T-helper 17 cell (primary cell): ENCODE measurements at places on chromosomes 7 and 10.

DNA sequence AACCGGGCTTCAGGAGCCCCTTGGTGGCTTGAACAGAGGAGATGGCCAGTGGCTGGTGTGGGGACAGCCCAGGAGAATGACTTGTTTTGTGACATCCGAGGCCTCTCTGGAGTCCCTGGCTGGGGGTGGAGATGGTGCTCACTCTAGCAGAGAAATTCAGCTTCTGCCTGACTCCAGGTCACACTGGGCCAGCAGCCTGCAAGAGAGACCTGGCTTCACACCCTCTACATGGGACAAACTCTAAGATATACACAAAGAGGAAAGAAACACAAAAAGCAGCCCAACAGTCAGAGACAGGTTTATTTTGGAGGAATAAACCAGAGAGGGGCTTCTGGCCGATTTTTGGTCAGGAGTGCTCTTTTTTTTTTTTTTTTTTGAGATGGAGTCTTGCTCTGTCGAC is 132.8 kb downstream of the ELFN1 start:
- no peaks in the 10 kb centered on the region for H3K36me3 ChIP-seq
- peaks cover 4% of the 10 kb centered on the region for H3K27me3 ChIP-seq
- H3K4me1 ChIP-seq: no peaks in the 10 kb centered on the region
- no peak overlapping the region for H3K4me3 ChIP-seq
- no peak for DNase-seq
- H3K27ac ChIP-seq: peak overlapping the region; percentile 1

GRCh38 chr7:55020466-55020871 is 1.7 kb downstream of the EGFR start:
- no peak overlapping the region for H3K27ac ChIP-seq
- H3K27me3 ChIP-seq: peaks cover 75% of the 10 kb centered on the region
- no peak for DNase-seq
- no peaks in the 10 kb centered on the region for H3K4me1 ChIP-seq

DNA sequence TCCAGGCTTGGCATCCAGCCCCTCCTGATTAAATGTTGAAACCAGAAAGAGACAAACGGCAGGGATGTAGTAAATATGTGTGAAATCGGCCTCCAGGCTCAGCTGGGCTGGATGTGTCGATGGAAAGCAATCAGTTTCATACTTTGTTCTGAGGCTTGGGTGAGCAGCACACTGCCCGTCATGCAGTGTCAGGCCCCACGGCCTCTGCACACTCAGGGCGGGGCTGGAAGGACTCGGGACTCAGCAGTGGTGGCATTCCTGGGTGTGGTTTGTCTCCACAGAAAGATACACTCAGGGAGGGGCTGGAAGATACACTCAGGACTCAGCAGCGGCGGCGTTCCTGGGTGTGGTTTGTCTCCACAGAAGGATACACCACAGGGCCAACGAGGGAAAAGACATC is 22.0 kb downstream of the ADGRA1 start:
- H3K27me3 ChIP-seq: peaks cover 11% of the 10 kb centered on the region
- no peak for DNase-seq
- H3K4me3 ChIP-seq: no peak overlapping the region
- no peak overlapping the region for H3K27ac ChIP-seq

GRCh38 chr10:71840177-71840957 is 10.7 kb downstream of the PSAP start:
- peaks cover 6% of the 10 kb centered on the region for H3K36me3 ChIP-seq
- H3K4me3 ChIP-seq: no peak overlapping the region
- peaks cover 56% of the 10 kb centered on the region for H3K4me1 ChIP-seq
- H3K27me3 ChIP-seq: no peaks in the 10 kb centered on the region
- peak overlapping the region; percentile 27 for H3K27ac ChIP-seq
- no peak for DNase-seq

DNA sequence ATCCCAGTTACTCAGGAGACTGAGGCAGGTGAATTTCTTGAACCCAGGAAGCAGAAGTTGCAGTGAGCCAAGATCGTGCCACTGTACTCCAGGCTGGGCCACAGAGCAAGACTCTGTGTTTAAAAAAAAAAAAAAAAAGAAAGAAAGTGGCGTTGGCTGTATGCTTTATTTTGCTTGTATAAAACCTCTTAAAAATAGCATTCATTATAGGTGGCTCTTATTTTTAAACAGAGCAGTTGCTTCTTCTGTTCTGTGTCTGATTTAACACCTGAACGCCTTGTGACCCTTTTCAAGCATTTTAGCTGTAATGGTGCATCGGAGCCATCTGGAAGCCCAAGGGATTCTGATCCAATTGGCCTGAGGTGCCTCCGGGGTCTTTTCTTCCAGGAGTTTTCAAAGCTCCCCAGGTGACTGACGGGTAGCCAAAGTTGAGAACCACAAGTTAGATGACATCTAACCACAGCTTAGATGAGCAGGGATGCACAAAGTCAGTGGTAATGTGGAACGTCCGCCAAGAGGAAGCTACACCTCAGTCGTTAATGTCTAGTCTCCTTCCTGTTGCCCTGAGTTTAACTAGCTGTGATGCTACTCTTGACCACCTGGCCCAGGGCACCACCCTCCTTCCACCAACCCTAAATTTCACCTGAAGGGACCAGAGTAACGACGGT is 274.6 kb upstream of the KLF6 start:
- H3K27me3 ChIP-seq: no peaks in the 10 kb centered on the region
- peak overlapping the region; percentile 62 for H3K4me3 ChIP-seq
- peak overlapping the region; percentile 75 for H3K27ac ChIP-seq
- no peak for DNase-seq

DNA sequence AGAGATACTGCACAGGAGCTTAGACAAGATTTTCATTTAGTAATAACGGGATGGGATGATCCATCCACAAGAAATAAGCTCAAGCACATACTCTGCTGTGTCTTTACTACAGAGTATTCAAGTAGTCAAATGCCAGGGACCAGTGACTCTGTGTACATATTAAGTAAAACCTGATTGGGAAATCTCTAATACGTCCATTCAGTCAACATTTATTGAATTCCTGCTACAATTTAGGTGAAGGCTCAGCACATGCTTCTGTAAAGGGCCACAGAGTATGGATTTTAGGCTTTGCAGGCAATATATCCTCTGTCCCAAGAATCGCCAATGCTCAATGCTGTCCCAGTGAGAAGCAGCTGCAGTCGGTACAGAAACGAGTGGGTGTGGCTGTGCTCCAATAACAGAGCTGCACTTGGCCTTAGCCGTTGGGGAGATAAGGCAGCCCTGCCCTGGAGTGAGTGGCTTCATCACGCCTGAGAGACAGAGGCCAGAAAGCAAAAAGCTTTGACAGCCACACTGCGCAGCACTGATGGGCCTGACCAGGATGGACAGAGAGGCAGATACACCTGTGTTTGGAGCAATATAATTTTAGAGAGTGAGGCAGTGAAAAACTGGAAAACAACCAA is 186.8 kb downstream of the PARD3 start:
- no peak overlapping the region for H3K27ac ChIP-seq
- no peaks in the 10 kb centered on the region for H3K36me3 ChIP-seq
- H3K27me3 ChIP-seq: peaks cover 12% of the 10 kb centered on the region
- no peak for DNase-seq

DNA sequence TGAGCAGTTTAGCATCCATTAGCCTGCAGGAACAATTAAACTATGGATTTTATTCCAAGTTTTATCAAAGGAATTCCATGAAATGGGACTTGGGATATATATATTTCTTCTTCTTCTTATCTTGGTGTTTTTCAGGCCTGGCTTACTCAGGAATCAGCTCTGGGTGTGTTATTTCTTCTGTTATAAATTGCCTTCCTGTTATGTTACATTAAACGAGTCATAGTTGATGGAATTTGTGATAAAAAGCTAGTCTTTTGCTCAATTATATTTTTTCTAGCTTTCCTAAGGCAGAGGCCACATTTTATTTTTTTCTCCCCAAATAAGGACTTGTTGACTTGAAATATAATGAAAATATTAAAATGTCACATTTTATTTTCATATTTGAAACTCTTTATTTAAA is 141.3 kb downstream of the EPC1 start:
- H3K4me3 ChIP-seq: no peak overlapping the region
- no peak for DNase-seq
- H3K27ac ChIP-seq: peak overlapping the region; percentile 5
- no peaks in the 10 kb centered on the region for H3K27me3 ChIP-seq
- no peaks in the 10 kb centered on the region for H3K36me3 ChIP-seq

DNA sequence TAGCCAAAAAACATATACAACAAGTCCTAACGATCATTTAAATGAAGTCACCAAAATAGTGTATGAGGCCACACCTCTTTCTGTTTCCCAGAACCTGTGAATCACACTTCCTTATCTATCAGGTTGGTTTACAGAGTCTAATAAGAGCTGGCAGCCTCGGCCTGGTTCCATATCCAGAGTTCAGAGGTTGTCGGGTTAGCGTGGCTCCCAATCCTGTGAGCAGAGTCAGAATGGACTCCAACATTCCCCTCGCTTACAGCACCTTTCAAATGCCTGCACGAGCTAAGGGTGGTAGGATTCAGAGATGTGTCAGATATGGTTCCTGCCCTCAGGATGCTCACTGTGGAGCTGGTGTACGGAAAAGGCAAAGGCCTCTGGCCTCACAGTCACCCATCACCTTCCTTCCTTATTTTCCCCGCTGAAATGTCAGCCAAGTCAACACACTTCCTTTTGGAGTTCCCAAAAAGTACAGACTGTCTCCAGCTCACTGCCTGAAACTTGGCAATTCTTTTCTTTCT is 6.0 kb downstream of the IL15RA start:
- peaks cover 2% of the 10 kb centered on the region for H3K36me3 ChIP-seq
- peaks cover 34% of the 10 kb centered on the region for H3K4me1 ChIP-seq
- H3K27me3 ChIP-seq: no peaks in the 10 kb centered on the region
- DNase-seq: no peak

- H3K4me3 ChIP-seq: peak within 1 kb of the TSS; percentile 79
- peaks cover 37% of the 10 kb centered on the region for H3K27me3 ChIP-seq
- no peak within 1 kb of the TSS for H3K27ac ChIP-seq
- DNase-seq: peak; percentile 18
- H3K36me3 ChIP-seq: no peaks in the 10 kb centered on the region
Observed at GRCh38 chr10:117005026-117005526, at the start of gene SHTN1. Gene SHTN1, minus strand, starts transcription at chr10:117005187. Its CDS starts 108 bp downstream, at chr10:117005079.

- H3K4me3 ChIP-seq: no peak overlapping the region
- no peak overlapping the region for H3K27ac ChIP-seq
- no peaks in the 10 kb centered on the region for H3K27me3 ChIP-seq
- no peaks in the 10 kb centered on the region for H3K36me3 ChIP-seq
- no peaks in the 10 kb centered on the region for H3K4me1 ChIP-seq
Observed at GRCh38 chr10:36899652-36900051, 225.7 kb upstream of the ANKRD30A start.

- no peaks in the 10 kb centered on the region for H3K36me3 ChIP-seq
- DNase-seq: no peak
- H3K27ac ChIP-seq: peak overlapping the region; percentile 2
- H3K27me3 ChIP-seq: no peaks in the 10 kb centered on the region
- H3K4me3 ChIP-seq: peak overlapping the region; percentile 25
- no peaks in the 10 kb centered on the region for H3K4me1 ChIP-seq
Observed at GRCh38 chr7:110534241-110534931, 556.5 kb upstream of the LRRN3 start.

- no peak for DNase-seq
- no peak overlapping the region for H3K4me3 ChIP-seq
- no peaks in the 10 kb centered on the region for H3K4me1 ChIP-seq
- no peaks in the 10 kb centered on the region for H3K27me3 ChIP-seq
Observed at GRCh38 chr7:15905251-15906040, 219.0 kb upstream of the MEOX2 start.

DNA sequence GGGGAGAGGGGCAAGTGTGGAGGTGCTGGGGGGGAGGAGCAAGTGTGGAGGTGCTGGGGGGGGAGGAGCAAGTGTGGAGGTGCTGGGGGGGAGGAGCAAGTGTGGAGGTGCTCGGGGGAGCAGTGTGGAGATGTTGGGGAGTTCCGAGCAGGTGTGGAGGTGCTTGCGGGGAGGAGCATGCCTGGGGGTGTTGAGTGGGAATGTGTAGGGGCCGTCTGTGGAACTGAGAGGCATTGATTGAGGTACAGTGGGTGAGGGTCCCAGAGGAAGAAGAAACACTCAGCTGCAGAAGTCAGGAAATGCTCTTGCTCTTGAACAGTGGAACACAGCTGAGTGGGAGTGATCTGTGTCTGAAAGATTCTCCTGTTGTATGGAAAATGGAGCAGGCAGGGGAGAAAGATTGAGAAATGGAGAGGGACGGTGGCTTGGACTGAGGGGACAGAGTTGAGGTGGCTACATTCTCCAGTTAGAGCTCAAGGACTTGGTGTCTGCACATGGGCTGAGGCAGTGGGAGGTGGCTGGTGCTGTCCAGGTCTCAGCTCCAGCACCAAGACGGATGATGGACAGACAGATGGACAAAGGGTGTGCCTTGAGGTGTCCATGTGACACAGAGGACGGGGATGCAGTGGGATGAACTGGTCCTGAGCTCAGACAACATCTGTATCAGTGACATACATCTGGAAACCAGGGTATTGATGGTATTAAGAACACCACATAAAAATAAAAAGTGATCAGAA is 25.2 kb upstream of the NCAPG2 start:
- H3K4me3 ChIP-seq: no peak overlapping the region
- no peaks in the 10 kb centered on the region for H3K4me1 ChIP-seq
- peaks cover 5% of the 10 kb centered on the region for H3K36me3 ChIP-seq
- H3K27me3 ChIP-seq: no peaks in the 10 kb centered on the region
- H3K27ac ChIP-seq: peak overlapping the region; percentile 53

- no peaks in the 10 kb centered on the region for H3K36me3 ChIP-seq
- H3K27me3 ChIP-seq: no peaks in the 10 kb centered on the region
- DNase-seq: no peak
Observed at GRCh38 chr7:4209126-4209525, 473.0 kb upstream of the FOXK1 start.

GRCh38 chr7:43535810-43536585 is 46.9 kb upstream of the STK17A start:
- H3K27ac ChIP-seq: no peak overlapping the region
- DNase-seq: no peak
- no peaks in the 10 kb centered on the region for H3K4me1 ChIP-seq
- H3K36me3 ChIP-seq: no peaks in the 10 kb centered on the region
- peaks cover 11% of the 10 kb centered on the region for H3K27me3 ChIP-seq

- no peak overlapping the region for H3K4me3 ChIP-seq
- no peaks in the 10 kb centered on the region for H3K4me1 ChIP-seq
- H3K36me3 ChIP-seq: peaks cover 2% of the 10 kb centered on the region
- H3K27me3 ChIP-seq: no peaks in the 10 kb centered on the region
- H3K27ac ChIP-seq: no peak overlapping the region
Observed at GRCh38 chr7:66964411-66964810, 31.0 kb downstream of the SBDS start.

DNA sequence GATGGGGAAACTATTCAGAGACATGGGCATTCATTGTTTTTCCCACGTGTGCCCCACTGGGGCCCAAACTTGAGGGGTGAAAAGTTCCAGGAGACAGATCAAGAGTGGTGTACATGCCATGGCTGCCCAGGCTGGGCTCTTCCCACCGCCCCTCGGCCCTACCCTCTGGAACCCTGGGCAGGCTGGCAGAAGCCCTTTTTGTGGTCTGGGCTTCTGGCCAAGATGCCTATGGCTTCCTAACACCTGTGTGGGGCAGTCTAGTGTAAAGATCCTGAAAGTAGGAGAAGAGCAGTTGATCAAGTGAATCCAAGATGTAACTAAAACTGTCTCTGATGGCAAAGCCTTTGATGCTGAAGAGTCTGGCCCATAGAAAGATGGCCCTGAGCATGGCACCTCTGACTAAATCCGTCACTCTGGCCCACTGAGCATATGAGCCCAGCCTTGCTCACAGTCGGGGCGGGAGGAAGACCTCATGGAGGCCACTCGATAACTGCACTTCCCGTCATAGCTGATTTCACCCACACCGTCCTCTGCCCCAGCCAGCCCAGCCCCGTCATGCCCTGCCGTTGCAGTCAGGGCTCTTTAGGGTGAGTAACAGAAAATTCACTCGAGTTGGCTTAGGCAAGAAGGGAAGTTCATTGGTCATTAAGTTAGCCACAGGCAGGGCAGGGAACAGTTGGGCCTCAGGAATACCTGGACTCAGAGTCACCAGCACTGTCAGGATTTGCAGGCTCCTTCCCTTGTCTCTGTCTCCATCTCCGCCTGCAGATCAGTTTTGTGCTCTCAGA is 37.9 kb upstream of the MTPAP start:
- H3K4me1 ChIP-seq: peaks cover 3% of the 10 kb centered on the region
- H3K36me3 ChIP-seq: no peaks in the 10 kb centered on the region
- no peak overlapping the region for H3K4me3 ChIP-seq
- DNase-seq: no peak
- peaks cover 43% of the 10 kb centered on the region for H3K27me3 ChIP-seq
- H3K27ac ChIP-seq: no peak overlapping the region
